ENCODE measurements at places on chromosomes 6 and 20.

- peak; percentile 16 for DNase-seq
Measured at GRCh38 chr6:89385156-89385667, 26.9 kb downstream of the RRAGD start.

DNA sequence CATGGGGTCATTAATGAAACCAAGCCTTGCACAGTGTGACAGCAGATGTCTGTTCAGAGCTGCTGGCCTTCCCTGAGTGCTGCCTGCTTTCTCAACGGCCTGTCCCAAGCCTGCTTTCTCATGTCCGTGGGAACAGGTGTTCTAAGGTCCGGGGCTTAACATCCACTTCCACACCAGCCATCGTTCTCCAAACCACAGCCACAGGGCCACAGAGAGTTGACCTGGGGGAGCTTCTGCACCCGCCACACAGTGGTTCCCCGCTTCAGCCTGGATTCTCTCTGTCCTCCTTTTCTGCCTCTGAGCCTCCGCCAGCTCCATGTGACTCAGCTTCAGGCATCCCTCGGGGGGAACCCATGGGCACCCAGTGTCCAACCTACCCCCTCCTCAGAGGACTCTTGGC lies 26.9 kb upstream of the PPP1R3G start:
- DNase-seq: no peak

DNA sequence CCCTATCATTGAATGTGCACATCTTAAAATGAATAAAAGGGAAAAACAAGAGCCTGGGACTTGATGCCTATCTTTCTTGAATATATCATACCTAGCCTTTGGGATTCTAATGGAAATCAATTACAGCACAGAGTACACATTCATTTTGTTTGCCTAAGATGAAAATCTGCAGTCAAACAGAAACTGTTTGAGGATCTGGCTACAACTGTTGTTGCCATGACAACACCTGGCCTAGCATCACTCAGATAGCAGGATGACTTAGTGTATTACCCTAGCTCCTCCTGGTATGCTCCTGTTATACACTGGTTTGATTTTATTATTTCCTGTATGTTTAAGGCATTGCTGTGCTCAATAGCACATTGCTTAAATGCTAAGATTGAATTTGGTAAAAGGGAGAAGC lies 71.5 kb upstream of the LAMP5 start:
- DNase-seq: peak; percentile 22

DNA sequence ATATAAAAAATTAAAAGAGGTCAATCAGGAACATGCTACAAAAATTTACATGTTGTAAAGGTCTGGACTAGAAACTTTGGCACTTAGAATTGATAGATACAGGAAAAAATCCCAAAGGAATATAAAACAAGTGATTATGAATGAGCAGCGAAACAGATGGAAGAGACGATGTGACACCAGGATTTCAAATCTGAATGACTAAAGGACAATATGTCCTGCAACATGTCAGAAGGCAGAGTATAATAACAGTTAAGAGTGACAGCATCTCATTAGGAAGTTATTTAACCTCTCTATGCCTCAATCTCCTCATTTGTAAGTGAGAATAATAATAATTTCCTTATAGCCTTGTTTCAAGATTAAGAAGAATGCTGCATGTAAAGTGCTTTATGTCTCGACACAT lies 50.3 kb downstream of the FRK start:
- no peak for DNase-seq

DNA sequence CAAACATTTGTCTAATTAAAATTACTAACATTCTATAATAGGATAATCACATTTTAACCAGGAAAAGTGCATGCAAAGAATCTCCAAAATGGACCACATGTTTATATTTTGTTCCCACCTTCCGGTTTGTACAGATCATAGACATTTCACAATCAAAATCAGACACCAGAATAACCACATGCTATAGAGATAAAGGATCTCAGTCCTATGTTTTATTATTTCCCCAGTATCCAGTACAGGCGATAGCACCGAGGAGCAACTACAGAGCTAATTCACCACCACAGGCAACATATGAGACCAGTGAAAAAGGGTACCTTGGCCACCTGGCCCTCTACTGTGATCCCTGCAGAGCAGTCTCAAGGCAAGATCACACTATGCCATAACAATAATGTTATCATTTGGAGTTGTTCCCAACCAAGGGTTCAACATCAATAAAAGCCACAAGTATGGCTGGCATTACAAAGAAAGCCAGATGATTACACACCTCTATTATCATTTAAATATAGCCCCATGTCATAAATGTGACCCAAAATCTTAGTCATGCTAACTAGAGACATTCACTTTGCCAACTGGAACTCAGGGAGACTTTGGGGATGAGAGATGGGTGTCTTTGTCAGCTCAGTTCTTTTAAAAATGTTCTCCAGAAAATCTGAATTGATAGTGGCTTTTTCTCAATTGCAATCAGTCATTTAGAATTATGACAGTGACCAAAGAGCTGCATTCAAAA lies 46.7 kb downstream of the RALGAPA2 start:
- DNase-seq: no peak

DNA sequence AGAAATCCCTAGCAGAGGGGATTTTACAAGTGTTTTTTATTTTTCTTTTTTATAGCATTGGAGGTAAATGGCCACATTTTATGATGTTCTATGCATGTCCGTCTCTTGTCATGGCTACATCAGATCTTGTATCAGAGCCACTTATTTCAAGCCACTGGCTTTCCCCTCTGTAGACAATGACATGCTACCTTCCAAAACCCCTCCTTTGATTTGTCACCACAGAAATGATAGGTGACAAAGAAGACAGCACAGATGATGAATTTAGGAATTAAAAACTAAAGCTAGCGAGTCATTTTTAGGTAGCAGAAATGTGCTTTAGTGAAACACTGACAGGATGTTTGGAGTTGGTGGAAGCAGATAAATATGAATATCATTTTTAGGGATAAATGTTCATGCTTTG lies 20.8 kb downstream of the PLCB1 start:
- no peak for DNase-seq

DNA sequence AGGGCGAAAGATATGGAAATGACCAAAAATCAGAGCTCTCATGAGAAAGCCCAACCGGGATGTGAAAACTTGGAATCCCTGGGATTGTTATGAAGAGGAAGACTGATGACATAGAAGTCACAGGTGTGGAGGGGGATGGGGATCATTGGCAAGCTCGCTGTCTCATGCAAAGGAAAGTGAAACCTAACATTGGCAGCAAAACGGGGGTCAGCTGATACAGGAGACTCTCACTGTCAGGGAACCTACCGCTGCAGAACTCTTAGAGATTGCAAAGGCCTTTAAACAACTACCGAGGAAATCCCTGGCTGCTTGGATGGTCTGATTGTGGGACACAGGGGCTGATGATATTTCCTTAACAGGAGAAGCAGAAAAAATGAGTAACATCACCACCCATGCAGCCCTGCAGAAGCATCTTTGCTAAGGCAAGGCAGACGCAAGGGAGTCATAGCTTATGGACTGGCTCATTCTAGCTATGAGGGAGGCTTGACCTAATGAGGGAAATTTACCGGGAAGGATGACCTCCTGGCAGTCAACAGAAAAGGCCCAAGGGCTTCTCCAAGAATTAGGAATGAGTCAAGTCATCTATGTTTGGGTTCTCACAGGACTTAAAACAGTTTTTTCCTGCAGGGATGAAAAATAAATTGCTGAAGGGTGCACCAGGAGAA lies 7.0 kb downstream of the MUC21 start:
- no peak for DNase-seq

GRCh38 chr20:63703976-63704748 lies 3.6 kb downstream of the ARFRP1 start:
- no peak for DNase-seq

- peak; percentile 61 for DNase-seq
Measured at GRCh38 chr20:36128463-36129159, 25.9 kb upstream of the EPB41L1 start.

GRCh38 chr6:168956141-168956838 lies 297.4 kb downstream of the THBS2 start:
- DNase-seq: peak; percentile 50

GRCh38 chr20:10925767-10926166 lies 252.0 kb upstream of the JAG1 start:
- DNase-seq: no peak

DNA sequence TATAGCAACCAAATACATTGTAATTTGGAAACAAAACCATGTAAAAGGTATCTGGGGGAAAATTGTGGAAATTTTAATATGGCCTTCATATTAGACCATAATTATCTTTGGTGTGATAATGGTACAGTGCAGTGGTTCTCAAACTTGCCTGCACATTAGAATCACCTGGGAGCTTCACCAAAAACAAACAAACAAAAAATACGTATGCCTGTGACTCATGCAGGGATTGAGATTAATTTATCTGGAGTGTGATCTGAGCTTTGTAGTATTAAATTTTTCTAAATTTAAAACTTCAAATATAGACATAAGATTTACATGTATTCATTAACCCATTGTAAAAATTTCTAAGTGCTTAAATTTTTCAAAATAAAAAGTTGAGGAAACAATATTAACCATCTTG lies 31.5 kb downstream of the ARHGAP18 start:
- no peak for DNase-seq

- no peak for DNase-seq
Measured at GRCh38 chr6:40398810-40399477, 188.2 kb downstream of the LRFN2 start.

GRCh38 chr20:63291811-63292210 lies 1.2 kb upstream of the COL20A1 start:
- no peak for DNase-seq

DNA sequence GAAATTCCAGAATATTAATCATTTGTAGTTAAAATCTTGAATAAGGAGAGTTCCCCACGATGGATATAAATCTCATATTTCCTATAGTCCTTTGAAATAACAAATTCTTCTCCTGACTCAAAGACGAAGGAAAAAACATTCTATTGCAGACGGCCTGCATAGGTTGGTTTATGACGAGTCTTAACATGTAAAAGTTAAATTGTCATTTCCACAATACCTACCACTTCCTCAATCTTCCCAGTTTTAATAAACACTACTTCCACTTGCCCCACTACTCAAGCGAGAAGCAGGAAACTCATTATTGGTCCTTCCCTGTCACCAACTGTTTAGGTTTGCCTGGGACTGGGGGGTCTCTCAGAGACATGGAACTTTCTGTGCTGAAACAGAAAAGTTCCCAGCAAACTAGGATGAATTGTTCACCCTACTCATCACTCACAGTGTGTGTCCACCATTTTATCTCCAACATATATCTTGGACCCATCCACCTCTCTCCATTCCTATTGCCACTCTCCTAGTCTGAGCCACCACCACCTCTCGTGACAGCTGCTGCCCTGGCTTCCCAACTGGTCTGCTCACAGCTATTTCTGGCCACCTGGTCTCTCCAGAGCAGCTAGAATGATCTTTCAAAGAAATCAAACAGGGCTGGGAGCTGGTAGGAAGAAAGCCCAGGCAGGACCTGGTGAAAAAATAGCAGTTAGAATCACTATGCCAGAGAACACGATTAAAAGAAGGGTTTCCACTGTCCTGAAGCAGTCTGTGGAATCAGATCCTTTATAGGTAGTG lies 15.1 kb upstream of the ZSCAN9 start:
- no peak for DNase-seq

DNA sequence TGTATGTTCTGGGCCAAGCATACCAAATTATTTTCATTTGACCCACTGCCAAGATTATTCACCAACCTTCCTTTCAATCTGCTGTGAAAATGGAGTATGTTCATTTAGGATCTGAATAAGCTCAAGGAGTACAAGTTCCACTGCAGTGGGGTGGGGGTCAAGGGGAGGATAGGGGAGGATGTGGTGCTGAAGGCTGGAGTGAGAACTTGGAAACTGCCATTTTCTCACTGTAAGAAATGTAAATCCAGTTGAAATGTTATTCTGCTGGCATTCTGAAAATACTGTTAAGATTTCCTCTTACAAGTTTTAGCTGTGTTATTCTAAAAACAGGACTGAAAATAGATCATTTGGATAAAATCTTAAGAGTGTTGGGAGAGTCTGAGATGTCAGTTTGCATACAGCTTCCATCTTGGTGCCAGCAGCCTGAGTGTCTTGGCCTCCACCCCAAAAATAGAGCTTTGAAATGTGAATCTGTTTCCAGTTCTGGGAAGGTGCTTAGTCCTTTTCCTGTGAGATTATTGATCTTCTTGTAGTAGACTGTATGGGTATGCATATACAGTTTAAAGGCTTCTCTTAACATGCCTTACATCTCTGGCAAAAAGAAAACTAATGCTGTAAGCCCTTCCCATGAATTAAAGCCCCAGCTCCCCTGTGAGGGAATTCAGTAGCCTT lies 84.3 kb downstream of the CTNNBL1 start:
- peak; percentile 14 for DNase-seq

DNA sequence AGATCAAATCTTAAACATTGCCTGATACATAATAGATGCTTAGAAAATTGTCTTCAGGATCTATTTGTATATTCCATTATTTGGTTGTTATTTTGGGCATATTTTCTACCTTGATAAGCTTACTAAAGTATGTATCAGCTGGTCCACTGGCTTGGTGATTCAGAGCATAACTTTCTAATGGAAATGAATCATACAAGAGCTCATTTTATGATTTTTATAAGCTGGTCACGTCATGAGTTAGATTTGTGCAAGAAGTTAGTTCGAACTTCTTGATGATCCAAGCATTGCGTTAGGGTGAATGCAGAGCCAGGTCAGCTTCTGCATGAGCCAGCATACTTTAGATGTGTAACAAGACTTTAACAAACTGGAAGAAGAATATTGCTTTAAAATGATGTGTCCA lies 144.5 kb upstream of the FLRT3 start:
- DNase-seq: peak; percentile 56

- DNase-seq: no peak
Measured at GRCh38 chr6:154002894-154003293, 36.1 kb upstream of the OPRM1 start.

DNA sequence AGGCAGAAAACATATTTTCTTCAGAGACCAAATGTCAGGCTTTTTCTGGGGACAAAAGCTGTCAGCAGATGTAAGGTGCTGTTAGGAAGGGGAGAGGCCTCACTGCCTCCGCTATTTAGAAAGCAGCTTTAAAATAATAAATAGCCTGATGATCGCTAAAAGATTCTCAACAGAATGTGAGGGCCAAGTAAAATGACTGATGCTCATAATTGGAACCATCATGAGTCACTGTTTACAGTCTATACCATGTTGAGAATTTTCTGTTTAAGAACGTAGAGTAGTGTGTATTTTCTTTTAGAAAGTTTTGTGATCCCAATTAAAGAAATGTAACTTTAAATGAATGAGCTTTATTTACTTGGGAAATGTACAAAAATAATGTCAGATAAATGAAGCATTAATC lies 220.0 kb downstream of the CLIC5 start:
- no peak for DNase-seq

GRCh38 chr6:145890422-145890821 lies 73.7 kb downstream of the SHPRH start:
- DNase-seq: no peak

DNA sequence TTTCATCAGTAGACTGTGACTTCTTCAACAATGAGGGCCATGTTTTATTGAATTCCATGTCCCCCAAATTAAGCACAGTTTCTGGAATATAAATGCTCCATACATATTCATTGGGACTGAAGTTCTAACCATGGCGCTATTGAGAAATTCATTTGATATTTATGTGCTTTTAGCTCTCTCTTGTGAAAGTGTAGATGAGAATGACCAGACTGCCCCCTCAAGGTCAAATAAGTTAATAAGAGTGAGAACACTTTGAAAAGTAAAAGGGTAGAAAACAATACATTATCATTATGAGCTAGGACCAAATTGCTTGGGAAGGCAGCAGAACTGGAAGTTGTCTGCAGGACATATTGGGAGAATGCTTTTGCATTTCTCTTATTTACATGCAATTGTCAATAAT lies 597.9 kb downstream of the EPM2A start:
- DNase-seq: peak; percentile 31

- no peak for DNase-seq
Measured at GRCh38 chr6:157991067-157991432, 9.4 kb downstream of the SYNJ2 start.

GRCh38 chr20:32810941-32811340 lies 8.8 kb upstream of the MAPRE1 start:
- no peak for DNase-seq
